Mesenteric fat pad (tissue), 1 donor: ENCODE measurements at places on chromosomes 12 and 14. TPM values are rescaled to one million over a fixed set of nuclear protein-coding genes. Genes with fewer than 3 reads are reported as not detected.

DNA sequence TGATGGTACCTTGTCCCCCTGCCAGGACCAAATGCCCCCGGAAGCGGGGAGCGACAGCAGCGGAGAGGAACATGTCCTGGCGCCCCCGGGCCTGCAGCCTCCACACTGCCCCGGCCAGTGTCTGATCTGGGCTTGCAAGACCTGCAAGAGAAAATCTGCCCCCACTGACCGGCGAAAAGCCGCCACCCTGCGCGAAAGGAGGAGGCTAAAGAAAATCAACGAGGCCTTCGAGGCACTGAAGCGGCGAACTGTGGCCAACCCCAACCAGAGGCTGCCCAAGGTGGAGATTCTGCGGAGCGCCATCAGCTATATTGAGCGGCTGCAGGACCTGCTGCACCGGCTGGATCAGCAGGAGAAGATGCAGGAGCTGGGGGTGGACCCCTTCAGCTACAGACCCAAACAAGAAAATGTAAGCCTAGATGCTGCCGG lies 410 bp downstream of the MYF6 start:
- no peak for DNase-seq

DNA sequence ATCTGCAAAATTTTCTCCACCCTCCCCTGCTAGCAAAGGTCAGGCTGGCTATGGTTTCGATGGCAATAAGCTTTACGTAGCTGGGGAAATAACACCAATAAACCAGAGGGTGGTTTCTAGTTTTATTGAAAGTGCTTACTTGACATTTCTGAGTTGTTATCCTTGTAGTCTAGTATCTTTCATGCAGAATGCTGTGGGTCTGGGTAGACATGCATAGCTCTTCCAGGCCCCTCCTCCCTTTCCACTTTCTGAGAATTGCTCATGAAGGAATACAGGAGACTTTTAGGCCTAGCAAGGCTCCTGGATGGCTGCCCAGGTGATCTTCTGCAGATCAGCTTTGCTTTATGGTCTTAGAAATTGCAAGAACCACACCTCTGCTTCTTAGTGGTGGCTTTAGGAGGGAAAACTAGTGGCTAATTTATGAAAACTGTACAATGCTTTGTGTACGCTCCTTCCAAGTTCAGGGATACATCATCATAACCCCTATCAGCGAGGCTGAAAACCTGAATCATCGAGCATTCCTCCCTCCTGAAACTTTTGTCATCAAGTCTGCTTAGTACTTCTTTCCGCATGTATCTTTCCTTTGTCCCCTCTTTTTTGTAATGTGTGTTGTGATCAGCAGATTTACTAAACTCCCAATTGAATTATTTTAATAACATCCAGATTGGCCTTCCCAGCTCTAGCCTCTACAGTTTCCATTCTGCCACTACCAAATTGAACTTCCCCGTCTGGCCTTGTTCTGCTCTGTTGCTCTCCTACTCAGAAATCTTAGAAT lies 473.0 kb downstream of the RAD51B start:
- no peak for DNase-seq

GRCh38 chr14:67486890-67487289 lies 1.6 kb downstream of the TMEM229B start:
- no peak for DNase-seq

The FICD gene
- total RNA-seq = 14.1 TPM

DNA sequence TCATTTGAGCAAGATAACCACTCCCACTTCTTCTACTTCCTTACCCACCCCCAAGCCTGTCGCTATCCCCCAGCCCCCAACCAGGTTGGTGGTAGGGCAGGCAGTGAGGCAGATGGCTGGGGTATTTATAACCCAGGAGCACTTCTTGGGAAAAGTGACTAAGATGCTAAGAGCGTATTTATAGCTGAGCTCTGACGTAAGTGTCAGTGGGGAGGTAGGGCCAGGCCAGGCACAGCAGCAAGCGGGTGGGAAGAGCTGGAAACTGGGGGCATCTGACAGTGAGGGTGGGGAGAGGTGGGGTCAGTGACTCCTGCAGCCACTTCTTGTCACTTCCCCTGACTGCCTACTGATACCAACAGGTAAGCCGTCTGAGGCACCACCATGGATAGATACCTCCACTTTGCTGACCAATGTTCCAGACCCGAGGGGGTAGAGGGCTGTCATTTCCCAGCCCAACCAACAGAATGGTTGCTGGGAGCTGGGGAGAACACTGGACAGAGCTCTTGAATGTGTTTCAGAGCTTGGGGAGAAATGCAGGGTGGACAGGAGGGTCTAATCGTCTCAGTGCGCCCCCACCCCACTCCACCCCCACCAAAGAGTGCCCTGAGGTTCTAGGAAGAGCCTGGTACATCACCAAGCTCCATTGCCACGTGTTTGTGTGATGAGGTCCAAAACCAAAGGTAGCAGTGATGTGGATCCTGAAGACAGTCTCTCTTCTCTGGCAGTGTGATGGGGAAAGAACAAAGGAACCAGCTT lies 2.7 kb upstream of the INHBE start:
- no peak for DNase-seq
